Sciatic nerve (tissue), 2 donors: ENCODE measurements at places on chromosomes 6 and 20. TPM values are rescaled to one million over a fixed set of nuclear protein-coding genes. Genes with fewer than 3 reads are reported as not detected.

The ESF1 gene
- 21.5 TPM for total RNA-seq

The CST7 gene
- 6.7 TPM for total RNA-seq

The HLA-DRA gene
- 455 TPM for total RNA-seq

The SYNDIG1 gene
- 17.9 TPM for total RNA-seq

The ZKSCAN4 gene
- 5.4 TPM for total RNA-seq

DNA sequence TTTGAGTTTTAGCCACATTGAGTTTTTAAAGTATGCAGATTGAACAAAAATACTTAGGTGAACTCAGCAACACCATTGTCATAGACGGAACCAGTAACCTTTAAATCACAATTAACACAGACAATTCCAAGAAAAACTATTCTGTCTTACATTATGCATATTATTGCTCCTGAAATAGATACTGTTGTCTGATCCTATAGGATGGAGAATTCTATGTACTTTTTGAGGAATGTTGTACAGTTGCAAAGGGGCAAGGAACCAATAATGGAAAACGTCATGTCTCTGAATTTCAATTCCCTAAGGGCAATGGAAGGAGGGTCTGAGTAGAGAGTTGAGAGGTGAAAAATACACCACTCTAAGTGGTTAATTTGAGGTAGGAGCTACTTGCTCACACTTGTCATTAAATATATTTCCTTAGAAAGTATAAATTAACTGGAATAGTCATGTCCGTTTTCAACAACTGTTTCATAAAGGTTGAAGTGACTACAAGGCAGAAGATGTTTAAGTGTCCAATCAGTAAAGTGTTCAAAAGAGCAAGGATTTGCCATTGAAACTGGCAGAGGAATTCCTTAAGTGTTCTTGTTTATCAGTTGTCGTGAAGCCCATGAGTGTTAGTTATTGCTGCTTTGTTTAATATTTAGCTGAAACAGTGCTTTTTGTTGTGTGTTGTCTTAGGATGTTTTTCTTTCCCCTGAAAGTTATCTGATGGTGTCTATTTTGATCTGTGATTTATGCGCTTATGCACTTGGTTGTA is 1.3 kb downstream of the NKAIN2 start:
- no peak for DNase-seq

- no peak for DNase-seq
Measured at GRCh38 chr20:7214081-7214740, 446.7 kb downstream of the BMP2 start.

DNA sequence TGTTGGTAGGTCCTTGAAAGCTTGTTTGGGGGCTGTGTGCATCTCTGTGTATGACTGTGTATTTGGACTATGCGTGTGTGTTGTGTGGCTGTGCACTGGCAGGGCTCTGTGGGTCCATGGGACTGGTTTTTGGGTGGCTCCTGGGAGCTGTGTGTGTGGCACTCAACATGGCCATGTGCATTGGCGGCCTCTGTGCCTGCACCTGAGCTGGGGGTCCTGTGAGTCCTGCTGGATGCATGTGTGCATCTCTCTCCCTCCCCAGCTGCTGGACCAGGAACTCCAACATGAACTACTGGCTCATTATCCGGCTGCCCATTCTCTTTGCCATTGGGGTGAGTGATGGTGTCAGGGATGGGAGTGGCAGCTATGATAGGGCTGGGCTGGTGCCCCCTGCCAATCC is 30.1 kb downstream of the GLP1R start:
- no peak for DNase-seq

- no peak for DNase-seq
Measured at GRCh38 chr6:29729774-29730328, 6.6 kb downstream of the HLA-F start.

DNA sequence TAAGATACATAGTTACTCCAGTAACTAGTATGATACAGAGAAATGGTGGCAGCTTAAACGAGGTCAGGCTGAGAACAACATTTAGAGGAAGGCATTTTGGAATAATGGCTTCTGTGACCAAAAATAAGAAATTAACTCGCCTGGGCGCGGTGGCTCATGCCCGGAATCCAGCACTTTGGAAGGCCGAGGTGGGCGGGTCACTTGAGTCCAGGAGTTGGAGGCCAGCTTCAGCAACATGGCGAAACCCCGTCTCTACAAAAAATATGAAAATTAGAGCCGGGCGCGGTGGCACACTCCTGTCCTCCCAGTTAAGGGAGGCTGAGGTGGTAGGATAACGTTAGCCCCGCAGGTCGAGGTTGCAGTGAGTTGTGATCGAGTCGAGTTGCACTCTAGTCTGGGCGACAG is 1.8 kb downstream of the IGF2R start:
- no peak for DNase-seq

DNA sequence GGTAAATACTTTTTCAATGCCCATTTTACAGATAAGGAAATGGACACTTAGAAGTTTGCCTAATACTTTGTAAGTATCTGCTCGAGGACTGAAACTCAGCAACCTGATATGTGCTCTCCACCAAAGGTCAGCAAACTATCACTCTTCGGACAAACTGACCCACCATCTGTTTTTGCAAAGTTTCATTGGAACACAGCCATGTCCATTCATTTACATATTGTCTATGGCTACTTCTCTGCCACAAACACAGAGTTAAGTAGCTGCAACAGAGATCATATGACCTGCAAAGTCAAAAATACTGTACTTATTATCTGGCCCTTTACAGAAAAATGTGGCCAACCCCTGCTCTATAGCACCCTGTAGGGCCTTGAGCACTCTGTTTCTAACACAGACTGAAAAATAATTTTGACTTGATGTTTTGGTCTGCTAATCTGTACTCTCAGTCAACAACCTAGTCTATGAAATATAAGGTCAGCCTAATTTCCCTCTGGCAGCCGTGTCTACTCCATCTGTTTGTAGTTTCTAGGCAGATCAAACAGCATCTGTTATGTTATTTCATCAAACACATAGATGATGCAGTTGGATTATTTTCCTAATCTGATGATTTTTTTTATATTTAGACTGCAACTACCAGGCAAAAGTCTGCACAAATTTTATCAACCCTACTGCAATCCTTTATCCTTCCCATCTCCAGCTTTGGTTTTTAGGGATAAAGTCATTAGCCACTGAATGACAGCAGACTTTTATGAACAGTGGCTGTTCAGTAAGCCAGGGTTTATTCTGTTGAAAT is 41.4 kb upstream of the BEND6 start:
- no peak for DNase-seq

DNA sequence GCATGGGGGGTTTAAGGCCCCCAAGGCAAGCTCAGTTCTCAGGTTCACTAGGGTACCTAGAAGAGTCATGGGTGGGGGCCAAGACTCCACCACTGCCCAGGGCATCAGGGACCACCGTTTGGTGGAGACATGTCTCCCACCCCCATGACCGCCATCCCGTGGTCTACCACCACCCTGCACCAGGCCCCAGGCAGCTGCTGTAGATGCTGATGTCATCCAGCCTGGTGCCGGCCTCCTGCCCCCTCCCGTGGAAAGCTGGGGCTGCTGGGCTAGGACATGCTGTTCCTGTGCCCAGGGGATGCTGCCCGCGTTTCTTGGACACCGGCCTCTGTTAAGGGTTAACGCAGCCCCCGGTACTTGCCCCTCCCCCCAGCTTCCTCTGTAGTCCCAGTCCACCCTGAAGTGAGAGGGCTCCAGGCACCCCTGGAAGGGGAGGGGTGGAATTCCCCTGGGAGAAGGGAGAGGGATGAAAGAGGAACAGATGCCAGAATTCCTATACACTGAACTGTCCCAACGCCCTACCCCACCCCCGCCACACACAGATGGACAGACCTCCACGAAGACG is 587 bp downstream of the IP6K3 start:
- no peak for DNase-seq

- no peak for DNase-seq
Measured at GRCh38 chr6:12312736-12313135, 22.6 kb downstream of the EDN1 start.

DNA sequence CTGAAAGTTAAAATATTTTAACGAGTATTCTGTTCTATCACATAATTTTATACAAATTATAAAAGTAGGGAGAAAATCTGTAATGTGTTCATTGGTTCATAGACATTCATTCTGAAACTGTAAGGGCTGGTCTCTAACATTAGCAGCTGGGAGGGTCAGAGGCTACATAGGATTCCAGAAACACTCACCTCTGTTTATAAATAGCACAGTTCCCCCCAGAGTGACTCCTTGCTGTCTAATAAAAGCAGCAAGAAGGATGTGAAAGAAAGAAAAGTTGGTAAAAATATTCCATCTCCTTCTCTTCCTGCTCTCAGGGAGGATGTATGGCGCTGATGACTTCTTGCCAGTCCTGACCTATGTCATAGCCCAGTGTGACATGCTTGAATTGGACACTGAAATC is 25.3 kb upstream of the NAA20 start:
- DNase-seq = no peak

DNA sequence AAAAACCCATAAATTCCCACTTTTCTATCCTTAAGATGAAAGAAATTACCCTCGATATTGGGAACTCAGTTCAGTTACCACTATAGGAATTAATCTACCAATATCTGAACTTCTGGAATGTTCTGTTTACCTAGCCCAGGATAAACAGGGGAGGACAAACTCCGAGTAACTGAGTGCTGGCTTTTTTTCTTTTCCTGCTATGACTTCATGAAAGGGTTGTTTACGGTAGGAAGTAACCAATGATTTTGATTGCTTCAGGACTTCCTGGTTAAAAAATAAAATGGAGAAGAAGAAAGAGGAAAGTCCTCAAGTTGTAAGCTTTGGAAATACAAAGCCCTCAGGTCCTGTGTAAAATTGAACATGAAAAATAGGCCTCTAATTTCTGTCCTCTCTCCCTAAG is 167.7 kb downstream of the ZNF217 start:
- DNase-seq = no peak

- DNase-seq = no peak
Measured at GRCh38 chr6:133467231-133467981, 226.2 kb downstream of the EYA4 start.

DNA sequence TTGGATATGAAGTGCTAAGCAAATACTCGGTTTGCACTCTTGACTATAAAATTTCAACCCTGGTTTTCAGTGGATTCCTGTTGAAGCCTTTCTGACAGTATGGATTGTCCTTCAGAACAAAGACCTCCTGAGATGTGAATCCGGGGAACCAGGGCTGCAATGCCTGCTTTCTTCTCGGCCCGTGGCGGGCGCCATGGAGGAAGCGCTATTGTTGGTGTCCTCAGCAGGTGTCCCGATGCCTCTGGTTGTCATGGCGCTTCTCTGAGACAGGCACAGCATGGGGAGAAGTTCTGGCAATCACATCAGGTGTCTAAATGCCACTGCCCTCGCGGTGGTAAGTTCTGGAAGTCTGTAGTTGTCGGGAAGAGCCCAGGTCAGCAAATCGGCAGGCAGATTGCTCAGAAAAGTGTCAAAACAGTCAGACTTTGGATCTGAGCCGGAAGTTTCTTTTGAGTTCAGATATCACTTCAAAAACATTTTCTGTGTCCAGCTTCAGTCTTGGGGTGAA is 188.5 kb downstream of the CDH4 start:
- DNase-seq = no peak

- DNase-seq = no peak
Measured at GRCh38 chr6:156662025-156662445, 115.1 kb upstream of the ARID1B start.

DNA sequence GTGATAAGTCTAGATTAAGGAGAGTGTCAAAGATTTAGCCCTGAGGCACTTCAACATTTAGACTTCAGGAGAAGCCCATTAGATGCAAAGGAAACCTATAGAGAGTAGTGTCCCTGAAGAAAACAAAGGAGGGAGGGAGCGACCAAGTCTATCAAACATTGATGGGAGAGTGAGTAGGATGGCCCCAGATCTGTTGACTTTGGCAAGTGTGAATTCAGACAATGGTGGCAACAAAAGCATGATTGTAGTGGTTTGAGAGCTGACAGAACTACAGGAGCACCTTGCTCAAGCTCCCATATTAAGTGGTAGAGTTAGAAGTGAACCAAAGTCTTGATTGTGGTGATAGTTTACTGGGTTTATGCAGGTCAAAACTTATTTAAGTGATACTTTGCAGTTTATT is 979 bp upstream of the ABCF1 start:
- no peak for DNase-seq
